ENCODE measurements at places on chromosomes 4 and X.

DNA sequence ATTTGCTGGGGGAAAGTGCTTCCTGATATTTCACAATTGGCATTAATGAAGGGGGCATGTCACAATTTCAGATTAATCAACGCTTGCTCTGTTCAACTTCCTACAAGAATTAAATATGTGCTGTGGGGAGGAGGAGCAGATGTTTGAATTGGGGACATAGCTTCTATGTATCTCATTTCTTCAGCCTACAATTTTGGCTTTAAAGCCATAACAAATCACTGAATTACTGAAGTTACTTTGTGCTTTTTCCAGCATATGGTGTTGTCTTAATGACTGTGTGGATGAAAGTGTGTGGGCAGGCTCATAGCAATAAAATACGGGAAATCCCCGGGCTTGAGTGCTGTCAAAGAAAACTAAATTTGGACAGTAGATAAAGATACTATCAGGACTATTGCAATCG, 813 bp downstream of the TLR7 start:
- DNase-seq, result no peak

DNA sequence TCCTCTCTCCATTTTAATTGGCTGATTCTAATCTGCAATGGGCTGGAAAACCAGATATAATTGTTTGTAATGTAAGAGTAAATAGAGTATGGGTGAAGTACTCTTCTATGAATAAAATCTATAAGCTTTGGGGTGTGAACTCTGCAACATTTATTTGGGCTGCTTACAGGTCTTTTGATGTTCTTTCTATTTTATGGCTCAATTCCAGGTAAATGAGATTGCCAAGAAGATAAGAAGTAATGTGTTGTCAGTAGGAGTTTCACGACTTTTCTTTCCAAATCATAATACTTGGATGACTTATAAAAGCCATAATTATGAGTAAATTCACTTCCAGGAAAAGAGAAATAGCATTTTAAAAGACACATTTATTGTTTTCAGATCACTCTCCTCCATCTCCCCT, 103.5 kb downstream of the FMR1NB start:
- DNase-seq, result no peak

DNA sequence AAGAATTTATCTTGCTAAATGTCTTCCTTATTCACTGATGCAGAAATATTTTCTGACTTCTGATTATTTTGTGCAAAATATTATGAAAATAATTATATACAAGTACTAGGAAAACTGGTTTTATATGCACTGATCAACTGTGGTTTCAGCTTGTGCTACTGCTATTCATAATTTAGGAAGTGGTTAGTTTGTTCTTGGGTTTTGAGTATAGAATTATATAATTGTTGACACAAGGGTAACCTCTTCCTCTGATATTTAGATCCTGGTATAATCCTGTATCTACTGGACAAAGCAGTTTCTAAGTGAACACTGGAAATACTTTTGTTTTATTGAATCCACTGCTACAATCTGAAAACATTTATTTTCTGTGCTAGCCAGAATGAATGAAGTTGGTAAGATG, 182.8 kb downstream of the PDGFC start:
- DNase-seq, result no peak

DNA sequence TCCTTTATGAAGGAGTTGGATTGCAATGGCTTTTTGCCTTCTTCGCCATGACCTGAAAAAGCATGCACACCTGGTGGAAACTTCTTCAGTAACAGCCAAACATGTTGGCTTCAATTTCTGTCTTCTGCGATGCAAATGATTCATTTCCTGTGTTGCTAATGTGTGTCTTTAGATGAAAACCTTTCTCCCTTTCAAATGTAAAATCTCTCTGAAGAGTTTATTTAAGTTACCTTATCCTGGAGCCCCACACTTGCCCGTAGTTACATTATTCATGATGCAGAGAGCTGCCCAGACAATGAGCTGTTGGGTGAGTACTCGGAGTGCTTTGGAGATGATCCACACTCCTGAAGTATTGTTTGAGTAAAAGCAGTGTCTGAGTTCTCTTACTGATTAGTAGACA, 1100.9 kb downstream of the RPA4 start:
- DNase-seq, result no peak

Measured in smooth muscle cell of the brain vasculature (primary cell).